Thoracic aorta (tissue), 2 donors: ENCODE measurements at places on chromosomes 3 and 15. TPM values are rescaled to one million over a fixed set of nuclear protein-coding genes. Genes with fewer than 3 reads are reported as not detected.

GRCh38 chr3:157237886-157238285 is 77.9 kb upstream of the CCNL1 start:
- DNase-seq, result no peak

- no peak for DNase-seq
These were observed 5.3 kb upstream of the DIS3L start for GRCh38 chr15:66288093-66288492.

- DNase-seq, result no peak
These were observed 6.9 kb downstream of the CYFIP1 start for GRCh38 chr15:22973286-22973685.

DNA sequence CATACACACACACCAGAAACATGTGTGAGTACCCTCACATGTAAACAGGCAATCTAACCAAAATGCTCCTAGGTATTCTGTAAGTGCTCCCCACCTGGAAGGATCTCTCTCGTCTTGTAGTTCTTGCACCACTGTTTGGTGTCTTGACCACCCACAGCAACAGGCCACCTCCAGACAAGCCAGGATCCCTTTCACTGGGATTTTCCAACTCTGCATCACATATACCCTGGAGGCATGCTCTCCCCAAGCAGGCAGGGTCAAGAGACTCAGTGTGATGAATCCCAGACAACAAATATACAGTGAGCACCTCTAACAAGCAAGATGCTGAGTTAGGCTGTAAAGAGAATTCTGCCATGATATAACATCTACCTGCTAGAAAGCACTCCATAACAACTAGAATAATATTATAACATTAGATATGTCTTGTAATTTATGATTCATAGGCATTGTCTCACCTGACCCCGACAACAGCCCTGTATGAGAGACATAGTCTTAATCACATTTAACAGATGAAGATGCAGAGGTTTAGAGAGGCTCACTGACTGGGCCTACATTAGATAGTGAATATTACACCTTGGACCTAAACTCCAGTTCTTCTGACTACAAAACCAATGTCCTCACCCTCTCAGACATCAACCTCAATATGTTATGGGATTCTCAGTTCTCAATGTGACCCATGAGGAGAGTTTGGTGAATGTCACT is 76.5 kb upstream of the BCL6 start:
- DNase-seq, result no peak

- no peak for DNase-seq
These were observed 87.5 kb upstream of the DAZL start for GRCh38 chr3:16692486-16693344.

GRCh38 chr3:121491683-121492320 is 54.0 kb downstream of the POLQ start:
- DNase-seq, result no peak

GRCh38 chr3:180283251-180283650 is 246.5 kb upstream of the PEX5L start:
- DNase-seq, result no peak

- no peak for DNase-seq
These were observed 33.4 kb upstream of the TBL1XR1 start for GRCh38 chr3:177230641-177231040.

GRCh38 chr15:49731187-49732099 is 110.6 kb downstream of the DTWD1 start:
- DNase-seq, result no peak

- no peak for DNase-seq
These were observed 146.3 kb downstream of the FMN1 start for GRCh38 chr15:33048255-33048654.

DNA sequence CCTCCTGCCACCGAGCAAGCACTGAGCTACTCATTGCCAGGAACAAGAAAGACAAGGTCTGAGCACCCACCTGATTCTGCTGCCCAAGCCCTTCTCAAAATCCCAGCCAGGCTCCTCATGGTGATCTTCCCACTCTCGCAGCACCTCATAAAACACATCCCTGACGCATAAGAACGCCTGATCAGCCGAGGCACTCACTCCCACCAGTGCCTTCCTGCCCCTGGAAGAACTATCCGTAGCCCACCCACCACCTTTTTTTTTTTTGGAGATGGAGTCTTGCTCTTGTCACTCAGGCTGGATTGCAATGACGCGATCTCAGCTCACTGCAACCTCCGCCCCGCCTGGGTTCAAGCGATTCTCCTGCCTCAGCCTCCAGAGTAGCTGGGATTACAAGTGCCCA is 3.9 kb downstream of the CDAN1 start:
- no peak for DNase-seq

The SOX2 gene
- total RNA-seq, result 0.35 TPM

The SLC12A8 gene
- 3.0 TPM for total RNA-seq

The SPESP1 gene
- total RNA-seq, result 2.7 TPM

The DAZL gene
- total RNA-seq, result not detected
